ENCODE measurements at places on chromosomes 11 and 22.

DNA sequence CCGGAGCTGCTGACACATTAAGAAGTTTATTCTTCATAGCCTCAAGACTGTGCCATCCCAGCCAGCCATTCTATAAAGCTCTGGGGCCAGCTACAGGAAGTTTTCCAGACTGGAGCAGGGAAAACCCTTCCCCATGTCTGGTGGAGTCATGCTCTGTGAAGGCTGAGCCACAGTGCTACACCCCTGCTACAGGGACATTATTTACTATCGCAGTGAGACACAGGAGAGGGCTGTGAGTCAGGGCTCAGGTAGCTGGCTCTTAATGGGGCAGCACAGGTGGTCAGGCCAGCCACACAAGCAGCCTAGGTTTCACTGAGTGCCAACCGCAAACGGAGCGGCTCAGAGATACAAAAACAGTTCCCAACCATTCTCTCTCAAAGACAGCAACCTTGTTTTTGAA is 12.1 kb downstream of the HPS4 start:
- DNase-seq = no peak

DNA sequence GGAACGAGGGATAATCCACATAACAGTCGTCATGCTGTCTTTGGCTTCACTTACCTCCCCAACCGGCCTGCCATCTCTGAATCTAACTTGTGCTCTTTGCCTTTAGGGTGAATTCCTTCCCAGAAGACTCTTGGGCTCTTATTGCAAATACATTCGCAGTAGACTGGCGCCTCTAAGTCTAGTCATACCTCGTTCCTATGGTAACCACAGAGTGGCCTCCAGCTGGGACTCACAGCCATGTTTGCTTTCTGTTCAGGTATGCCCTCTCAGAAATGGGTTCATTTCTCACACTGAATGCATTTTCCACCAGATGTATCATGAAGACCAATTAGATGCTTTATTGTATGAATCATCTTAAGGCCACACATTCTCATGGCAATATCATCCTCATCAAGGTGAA is 112.7 kb downstream of the FAR1 start:
- peak; percentile 19 for DNase-seq

DNA sequence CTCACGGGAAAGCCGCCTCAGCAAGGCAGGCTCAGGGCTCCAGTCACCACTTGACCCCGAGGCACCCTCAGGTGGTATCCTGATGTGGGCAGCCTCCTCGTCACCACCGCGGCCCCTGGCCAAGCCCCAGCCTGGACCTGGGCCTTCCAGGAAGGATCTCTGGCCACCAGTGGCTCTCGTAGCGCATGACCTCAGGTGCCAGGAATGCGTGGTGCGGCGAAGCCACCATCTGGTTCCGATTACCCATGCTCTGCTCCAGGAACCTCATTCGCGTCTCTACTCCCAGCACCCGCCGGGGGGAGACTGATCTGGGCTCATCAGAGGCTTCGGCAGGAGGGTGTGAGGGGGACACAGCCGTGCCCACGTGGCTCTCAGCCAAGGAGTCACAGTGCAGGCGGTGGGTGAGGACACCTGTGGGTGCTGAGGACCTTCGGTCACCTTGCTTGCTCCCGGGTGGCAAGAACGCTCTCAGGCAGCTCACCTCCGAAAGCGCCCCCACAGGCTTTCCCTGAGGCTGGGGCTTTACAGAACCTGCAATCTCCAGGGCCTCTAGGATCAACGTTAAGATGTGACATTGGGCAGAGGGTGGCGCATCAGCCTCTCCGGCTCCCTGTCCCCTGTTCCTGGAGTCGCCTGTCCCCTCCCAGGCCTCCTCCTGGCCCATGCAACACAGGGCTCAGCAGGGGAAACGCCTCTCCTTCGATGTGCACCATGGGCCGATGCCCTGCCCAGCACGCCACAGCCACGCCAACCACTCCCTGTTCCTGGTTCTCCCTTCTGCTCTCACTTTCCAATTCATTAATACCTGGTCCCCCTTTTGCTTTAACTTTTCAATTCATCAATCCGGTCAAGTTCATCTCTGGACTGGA is 39.0 kb downstream of the TBX1 start:
- DNase-seq = peak; percentile 40

DNA sequence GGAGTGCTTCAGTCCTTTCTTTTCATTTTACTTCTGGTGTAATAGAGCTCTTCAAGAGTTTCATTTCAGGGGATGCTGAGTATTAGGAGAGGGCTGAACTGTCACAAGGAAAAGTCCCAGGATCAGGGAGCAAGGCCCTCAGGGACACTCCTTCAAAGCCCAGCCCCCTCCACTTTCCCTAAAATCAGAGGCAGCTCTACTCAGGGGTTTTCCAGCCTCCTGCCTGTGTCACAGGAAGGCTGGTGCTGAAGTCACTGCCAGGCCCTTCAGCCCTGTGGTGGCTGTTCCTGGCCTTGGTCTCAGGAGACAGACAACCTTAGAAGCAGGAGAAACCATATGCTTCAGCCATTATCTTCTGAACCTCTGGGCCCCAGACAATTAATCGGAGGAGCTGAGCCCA is 36.4 kb upstream of the KIRREL3 start:
- DNase-seq = no peak

DNA sequence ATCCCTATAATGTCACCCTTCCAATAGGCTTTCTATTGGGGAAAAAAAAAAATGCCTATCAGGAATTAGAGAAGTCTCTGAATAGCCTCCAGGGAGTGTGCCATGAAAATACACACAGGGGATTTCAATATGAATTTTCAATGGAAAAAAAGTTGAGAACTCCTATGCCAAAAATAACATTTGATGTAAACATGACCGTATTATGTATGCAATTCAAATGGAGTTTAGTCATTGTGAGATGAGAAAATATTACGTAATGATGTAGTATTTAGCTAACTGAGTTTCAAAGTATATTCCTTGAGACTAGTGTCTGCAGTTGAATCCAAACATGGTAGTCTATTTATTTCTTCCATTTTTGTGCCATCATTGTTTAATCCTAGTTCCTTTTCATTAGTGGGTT is 182.3 kb downstream of the BLID start:
- no peak for DNase-seq

DNA sequence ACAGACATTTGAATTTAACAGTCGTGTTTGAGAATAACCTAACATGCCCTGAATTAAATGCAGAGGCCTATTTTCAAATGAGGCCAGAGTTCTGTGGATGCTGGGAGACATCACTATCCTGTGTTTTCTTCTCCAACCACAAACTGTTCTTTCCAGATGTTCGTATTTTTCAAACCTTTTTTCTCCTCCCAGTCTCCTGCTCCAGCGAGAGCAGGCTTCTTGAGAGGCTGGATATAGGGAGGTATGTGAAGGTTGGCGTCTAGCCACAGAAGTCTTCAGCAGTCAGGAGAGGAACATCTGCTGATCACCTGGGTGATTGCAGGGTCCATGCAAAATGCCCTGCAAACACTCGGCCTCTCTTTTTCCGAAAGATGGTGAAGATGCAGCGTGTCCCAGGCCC is 126.3 kb downstream of the C11orf91 start:
- DNase-seq = no peak

DNA sequence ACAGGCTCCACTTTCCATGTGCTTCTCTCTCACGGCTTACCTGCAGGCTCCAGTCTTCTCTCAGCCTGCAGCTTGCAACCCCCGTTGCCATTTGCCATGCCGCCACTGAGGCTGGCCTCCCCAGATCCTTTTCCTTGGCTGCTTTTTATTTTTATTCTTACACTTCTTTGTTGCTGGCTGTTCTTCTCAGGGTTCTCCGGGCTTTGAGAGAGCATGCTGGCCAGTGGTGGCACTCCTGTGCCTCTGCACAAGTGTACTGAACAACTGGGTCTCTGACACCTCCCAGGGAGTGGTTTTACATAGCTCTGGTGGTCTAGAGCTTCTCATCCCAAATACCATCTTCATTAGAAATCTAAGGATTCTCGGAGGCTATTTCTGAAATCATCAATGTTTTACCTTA is 241.7 kb upstream of the MTNR1B start:
- DNase-seq = no peak

DNA sequence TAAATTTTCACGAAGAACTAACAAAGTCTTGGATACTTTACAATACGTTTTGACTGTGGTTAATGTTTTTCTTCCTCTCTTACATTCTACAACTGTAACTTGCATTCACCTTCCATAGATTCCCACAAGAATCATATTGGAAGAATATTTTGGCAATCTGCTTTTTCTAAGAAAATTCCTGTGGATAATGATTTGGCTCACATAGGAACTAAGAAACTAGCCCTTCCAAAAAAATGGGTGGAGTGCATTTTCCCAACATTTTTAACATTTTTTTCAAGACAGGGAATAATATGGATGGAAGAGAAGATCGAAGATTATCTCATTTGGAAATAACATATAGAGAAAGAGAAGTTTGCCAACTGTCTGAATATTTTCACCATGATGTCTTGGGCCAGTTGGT is 256.9 kb upstream of the POU2AF2 start:
- no peak for DNase-seq

- peak; percentile 92 for DNase-seq
Observed at GRCh38 chr11:122853971-122854446, 15.7 kb downstream of the CRTAM start.

DNA sequence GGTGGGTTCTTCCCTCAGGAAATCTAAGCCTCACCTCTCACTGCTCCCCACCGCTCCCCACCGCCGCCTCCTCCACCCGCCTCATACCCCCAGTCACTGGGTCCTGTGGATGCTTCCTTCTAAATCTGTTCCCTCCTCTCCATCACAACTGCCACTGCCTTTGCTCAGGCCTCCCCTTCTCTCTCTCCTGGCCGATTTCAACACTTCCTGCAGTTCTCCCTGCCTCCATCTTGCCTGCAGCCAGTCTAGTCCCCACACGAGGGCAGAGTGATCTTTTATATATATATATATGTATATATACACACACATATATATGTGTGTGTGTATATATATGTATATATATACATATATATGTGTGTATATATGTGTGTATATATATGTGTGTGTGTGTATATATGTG is 27.8 kb downstream of the CREB3L1 start:
- no peak for DNase-seq

DNA sequence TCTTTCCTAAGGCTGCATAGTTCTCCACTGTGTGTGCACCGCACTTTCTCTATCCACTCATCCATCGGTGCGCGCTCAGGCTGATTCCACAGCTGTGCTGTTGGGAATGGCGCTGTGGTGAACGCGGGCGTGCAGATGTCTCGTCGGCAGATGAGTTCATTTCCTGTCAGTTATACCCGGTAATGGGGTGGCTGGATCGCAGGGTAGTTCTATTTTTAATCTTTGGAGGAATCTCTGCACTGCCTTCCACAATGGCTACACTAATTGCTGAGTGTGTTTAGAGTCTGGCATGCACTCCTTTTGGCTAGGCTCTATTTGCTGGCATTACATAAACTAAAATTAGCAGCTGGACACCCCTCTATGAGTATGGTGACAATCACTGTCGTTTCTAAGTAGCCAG is 27.9 kb upstream of the KRTAP5-7 start:
- no peak for DNase-seq

GRCh38 chr11:111937844-111938243 is 701 bp downstream of the DIXDC1 start:
- peak; percentile 36 for DNase-seq

DNA sequence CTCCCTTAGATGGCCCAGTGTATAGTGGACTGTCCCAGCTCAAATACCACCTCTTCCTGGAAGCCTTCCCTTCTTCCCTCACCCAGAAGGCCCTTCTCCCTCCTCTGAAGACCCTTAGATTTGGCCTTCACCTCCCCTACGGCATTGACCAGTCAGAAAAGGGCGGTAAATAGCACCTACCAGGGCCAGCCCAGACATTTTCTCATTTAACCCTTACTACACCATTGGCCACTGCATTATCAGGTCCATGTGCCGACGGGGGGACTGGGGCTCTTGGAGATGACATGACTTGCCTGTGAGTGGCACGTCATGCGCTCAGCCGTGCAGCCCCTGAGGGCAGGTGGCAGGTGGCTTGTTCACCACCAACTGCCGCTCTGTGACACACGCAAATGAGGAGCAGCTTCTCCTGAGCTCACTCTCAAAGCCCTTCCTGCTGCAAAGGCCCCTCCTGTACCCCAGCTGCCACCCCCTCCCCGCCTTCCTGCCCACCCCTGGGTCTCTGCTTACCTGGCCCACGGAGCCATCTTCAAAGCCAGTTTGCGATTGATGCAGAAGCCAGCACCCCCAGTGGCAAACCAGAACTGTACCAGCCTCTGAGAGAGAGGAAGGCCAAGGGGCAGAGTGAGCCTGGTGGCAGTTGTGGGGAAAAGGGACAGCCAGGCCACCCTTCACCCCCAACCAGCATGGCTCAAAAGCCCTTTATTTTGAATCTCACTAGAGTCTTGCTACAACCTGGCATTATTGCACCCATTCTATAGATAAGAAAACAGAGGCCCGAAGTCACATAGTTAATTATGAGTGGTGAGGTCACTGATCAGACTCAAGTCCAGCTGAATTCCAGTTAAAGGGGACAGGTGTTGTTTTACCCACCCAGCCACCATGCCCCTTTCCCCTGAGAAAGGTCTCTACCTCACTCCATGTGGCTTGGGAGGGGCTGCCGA is 9.5 kb downstream of the MFNG start:
- no peak for DNase-seq

- peak; percentile 24 for DNase-seq
Observed at GRCh38 chr11:125370561-125371389, 125.3 kb downstream of the FEZ1 start.

DNA sequence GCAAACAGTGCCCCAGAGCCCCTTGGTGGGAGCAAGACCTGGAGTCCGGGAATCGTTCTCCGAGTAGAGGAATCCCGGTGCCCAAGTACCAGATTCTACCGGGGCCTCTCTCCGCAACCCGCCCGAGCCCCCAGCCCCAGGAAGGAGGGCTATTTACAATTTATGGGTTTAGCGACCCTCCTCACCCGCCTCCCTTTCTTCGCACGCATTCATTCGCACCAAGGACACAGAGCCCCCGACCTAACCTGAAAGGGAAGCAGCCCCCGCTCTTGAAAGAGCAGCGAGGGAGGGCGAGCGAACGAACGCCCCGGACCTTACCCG is 628 bp downstream of the LRP4 start:
- DNase-seq = peak; percentile 41

DNA sequence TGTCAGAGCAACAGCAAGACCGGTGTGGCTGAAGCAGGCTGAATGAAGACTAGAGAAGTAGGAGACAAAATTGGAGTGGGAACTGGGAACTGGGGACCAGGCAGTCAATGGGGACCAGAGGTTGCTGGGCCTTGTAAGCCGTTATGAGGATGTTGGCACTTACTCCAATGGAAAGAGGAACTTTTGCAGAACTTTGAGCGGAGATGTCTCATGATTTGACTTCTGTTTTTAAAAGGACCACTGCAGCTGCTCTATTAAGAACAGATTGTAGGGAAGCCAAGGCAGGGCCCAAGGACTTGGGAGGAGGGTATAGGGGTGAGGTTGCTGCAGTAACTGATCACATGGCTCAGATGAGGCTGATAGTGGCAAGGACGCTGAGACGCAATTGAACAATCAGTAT is 34.2 kb downstream of the IL18 start:
- DNase-seq = no peak

- no peak for DNase-seq
Observed at GRCh38 chr11:67642173-67643120, 2.9 kb upstream of the TBX10 start.

GRCh38 chr11:7571640-7572000 is 57.8 kb downstream of the PPFIBP2 start:
- peak; percentile 92 for DNase-seq
